Dermis microvascular lymphatic vessel endothelial cell (primary cell): ENCODE measurements at places on chromosomes 1 and 21. TPM values are rescaled to one million over a fixed set of nuclear protein-coding genes. Genes with fewer than 3 reads are reported as not detected.

The DAB1 gene
- under 0.01 TPM in 1 of 2 replicates, not detected in the other for total RNA-seq

The ID3 gene
- total RNA-seq = 478 and 570 TPM in 2 replicates

The FOXD2 gene
- 0.13 TPM in 2 replicates for total RNA-seq

The GJA4 gene
- 62.4 and 70.5 TPM in 2 replicates for total RNA-seq

The CADM3 gene
- not detected in 2 replicates for total RNA-seq

The CAPN8 gene
- not detected in 2 replicates for total RNA-seq

The AK5 gene
- total RNA-seq = 13.3 and 39.7 TPM in 2 replicates

The C4BPB gene
- total RNA-seq = 0.13 TPM in 1 of 2 replicates, not detected in the other

The TIE1 gene
- total RNA-seq = 667 and 1,206 TPM in 2 replicates

The SCYL3 gene
- total RNA-seq = 5.1 and 8.0 TPM in 2 replicates

The EXO1 gene
- total RNA-seq = 3.0 and 8.0 TPM in 2 replicates

The OR14K1 gene
- not detected in 2 replicates for total RNA-seq

The SLC30A10 gene
- total RNA-seq = not detected in 2 replicates

The CRTC2 gene
- total RNA-seq = 2.3 and 3.3 TPM in 2 replicates

The PRKAA2 gene
- total RNA-seq = 1.7 and 2.4 TPM in 2 replicates

The CNIH3 gene
- 1.5 and 2.1 TPM in 2 replicates for total RNA-seq

The TACSTD2 gene
- 5.1 and 17.1 TPM in 2 replicates for total RNA-seq

The SKI gene
- 12.7 and 23.1 TPM in 2 replicates for total RNA-seq

The LCE1B gene
- total RNA-seq = not detected in 2 replicates

The LCE3D gene
- total RNA-seq = not detected in 2 replicates
